ENCODE measurements at places on chromosomes 6 and 20. TPM values are rescaled to one million over a fixed set of nuclear protein-coding genes. Genes with fewer than 3 reads are reported as not detected.

GRCh38 chr20:50323777-50324775, 133.4 kb downstream of the CEBPB start:
- DNase-seq, result no peak

DNA sequence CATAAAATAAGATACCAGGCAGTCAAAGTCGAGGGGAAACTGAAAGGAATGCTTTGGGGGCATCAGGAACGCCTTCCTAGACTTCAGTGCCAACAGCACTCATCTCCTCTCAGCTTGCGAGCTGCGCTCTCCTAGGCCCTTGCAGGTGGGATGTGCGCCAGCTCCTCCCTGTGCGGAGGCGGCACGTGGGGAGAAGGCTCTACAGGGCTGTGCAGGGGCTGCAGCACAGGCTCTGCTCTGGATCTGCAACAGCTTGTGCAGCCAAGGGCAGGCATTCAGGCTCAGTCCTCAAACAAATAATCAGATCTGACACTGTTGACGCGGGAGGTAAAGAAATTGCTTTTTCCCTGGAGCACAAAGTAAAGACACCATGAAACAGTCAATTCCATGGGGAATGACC, 144.8 kb downstream of the TTLL2 start:
- no peak for DNase-seq

The PNLDC1 gene
- not detected for total RNA-seq

The PKIG gene
- 28.7 TPM for total RNA-seq

GRCh38 chr6:39992861-39993622, 58.8 kb upstream of the MOCS1 start:
- DNase-seq, result no peak

The VNN1 gene
- not detected for total RNA-seq

The TSPO2 gene
- not detected for total RNA-seq

GRCh38 chr6:137697267-137697938, 169.7 kb upstream of the TNFAIP3 start:
- DNase-seq, result no peak

The CASS4 gene
- total RNA-seq, result 0.05 TPM

Data from NCI-H460 (cell line).